Breast epithelium (tissue), 4 donors: ENCODE measurements at places on chromosomes 4 and X.

DNA sequence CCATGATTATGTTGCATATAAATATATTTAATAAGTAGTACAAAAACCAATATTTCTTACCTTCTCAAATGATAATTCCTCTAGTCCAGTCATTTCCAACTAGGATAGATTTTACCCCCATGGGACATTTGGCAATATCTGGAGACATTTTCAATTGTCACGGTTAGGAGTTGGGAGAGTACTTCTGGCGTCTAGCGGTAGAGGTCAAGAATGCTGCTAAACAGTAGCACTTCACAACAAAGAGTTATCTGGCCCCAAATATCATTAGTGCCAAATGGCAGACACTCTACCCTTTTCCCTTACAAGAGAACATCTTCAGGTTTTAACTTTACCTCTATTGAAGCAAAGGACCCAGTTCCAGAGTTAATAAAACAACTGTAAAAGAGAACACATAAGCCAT, 168.1 kb downstream of the FAT4 start:
- no peaks in the 10 kb centered on the region for H3K27me3 ChIP-seq
- H3K27ac ChIP-seq, result no peak overlapping the region
- no peak overlapping the region for H3K4me3 ChIP-seq

- H3K27ac ChIP-seq, result no peak overlapping the region
- H3K4me1 ChIP-seq, result no peaks in the 10 kb centered on the region
- no peaks in the 10 kb centered on the region for H3K36me3 ChIP-seq
- H3K4me3 ChIP-seq, result no peak overlapping the region
- H3K27me3 ChIP-seq, result no peaks in the 10 kb centered on the region
Observed at GRCh38 chr4:131499141-131499873, 1649.8 kb upstream of the PCDH10 start.

DNA sequence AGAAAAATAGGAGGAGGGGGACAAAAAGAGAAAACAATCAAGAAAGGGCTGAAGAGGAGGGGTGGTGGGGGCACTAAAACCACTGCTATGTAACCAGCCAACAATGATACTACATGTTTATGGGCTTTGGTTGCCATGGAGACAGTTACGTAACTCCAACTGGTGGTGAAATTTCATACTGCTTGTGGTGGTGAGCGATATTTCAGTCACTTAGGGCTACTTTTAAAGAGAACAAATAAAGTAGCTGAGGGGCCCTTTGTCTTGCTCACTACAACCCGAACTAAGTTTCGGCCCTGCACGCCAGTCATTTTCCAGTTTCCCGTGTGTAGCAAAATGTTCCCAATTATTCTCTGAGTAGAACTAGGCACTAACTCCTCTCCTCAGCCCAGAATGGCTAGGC, 275.2 kb upstream of the EDA2R start:
- no peaks in the 10 kb centered on the region for H3K36me3 ChIP-seq
- H3K4me3 ChIP-seq, result no peak overlapping the region
- H3K27me3 ChIP-seq, result no peaks in the 10 kb centered on the region
- H3K4me1 ChIP-seq, result no peaks in the 10 kb centered on the region
- H3K27ac ChIP-seq, result no peak overlapping the region
- no peak for DNase-seq

DNA sequence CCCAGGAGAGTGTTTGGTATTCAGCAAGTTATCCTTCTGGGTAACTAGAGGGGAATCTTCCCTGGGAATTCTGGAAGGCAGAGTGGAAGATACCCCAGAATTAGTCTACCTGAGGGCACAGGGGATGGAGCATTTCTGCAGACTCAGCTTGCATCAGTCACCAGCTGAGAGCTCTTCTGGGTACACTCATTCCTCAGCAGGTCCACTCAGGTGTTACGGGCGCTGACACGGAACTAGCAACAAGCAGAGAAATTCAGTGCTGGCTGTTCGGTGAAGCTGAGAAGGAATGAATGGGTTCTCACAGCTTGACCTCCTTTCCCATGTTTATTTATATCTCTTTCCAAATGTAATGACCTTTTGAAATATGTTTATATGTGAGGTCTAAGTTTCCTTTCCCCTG, 106.0 kb upstream of the PNPLA4 start:
- no peaks in the 10 kb centered on the region for H3K36me3 ChIP-seq
- no peaks in the 10 kb centered on the region for H3K27me3 ChIP-seq
- no peak for DNase-seq
- H3K4me1 ChIP-seq, result no peaks in the 10 kb centered on the region
- H3K4me3 ChIP-seq, result no peak overlapping the region
